ENCODE measurements at places on chromosomes 16 and 17.
A peak's percentile ranks its signal among the peaks of the same experiment; 100 is the strongest.

GRCh38 chr16:9966569-9967157 lies 215.6 kb downstream of the GRIN2A start:
- DNase-seq, result peak; percentile 11

- DNase-seq, result no peak
Measured at GRCh38 chr16:87352818-87353217, 30.8 kb downstream of the FBXO31 start.

GRCh38 chr17:47077576-47077975 lies 98.5 kb upstream of the RPRML start:
- DNase-seq, result peak; percentile 59

- no peak for DNase-seq
Measured at GRCh38 chr16:60432472-60432871, 1603.8 kb downstream of the CDH8 start.

DNA sequence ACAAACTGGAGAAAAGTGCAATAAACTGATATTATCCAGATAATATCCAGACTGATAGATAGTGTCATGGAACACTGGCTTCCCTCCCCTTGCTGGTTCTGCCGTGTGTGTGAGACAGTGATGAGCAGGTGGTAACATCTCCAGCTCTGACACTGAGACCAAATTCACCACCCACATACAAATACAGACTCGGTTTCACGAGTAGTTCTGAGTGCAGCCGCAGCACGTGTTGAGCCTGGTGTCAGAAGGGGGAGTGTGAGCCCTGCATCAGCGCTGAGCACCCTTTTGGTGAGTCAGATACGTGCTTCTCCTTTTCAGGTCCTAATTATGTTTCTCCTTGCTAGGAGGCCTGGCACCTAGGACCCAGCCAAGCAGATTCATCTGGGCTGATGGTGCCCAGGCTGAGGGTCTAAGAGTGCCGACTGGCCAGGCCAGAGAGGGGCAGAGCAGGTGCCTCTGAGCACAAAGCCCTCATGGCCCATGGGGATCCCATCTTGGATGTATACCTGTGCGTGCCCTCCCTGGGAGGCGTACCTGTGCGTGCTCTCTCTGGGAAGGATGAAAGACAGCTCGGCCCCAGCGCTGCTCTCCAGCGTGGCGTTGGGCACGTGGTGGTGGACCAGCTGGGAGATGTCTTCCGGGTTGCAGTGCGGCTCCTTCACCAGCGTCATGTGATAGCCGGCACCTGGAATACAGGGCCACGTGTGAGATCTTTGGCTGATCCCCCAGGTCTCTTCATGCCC lies 27.3 kb upstream of the RNPS1 start:
- DNase-seq, result no peak

DNA sequence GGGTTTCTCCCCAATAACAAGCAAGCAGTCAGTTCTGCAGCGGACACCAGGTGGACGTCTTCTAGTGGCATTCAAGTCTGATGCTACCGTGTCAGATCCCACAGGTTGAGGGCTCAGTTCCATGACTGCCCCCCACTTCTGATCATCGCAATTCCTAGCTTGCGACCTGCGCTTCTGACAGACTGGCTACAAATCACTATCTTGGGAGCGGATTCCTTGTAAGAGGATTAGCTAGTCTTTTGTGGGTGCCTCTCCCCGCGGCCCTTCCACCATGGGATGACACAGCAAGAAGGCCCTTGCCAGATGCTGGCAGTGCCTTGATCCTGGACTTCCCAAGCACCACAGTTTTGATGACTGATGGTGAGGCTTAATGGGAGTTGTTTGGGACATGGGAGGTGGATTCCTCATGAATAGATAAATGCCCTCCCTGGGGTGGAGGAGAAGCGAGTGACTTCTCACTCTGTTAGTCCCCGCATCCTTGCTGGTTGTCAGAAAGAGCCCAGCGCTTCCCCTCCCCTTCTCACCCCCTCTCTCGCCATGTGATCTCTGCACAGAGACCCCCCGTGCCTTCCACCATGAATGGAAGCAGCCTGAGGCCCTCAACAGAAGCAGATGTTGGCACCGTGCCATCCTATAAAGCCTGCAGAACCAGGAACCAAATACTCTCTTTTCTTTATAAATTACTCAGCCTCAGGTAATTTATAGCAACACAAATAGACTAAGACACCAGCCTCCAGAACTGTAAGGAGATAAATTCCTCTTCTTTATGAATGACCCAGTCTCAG lies 19.1 kb downstream of the CDIP1 start:
- DNase-seq, result no peak

DNA sequence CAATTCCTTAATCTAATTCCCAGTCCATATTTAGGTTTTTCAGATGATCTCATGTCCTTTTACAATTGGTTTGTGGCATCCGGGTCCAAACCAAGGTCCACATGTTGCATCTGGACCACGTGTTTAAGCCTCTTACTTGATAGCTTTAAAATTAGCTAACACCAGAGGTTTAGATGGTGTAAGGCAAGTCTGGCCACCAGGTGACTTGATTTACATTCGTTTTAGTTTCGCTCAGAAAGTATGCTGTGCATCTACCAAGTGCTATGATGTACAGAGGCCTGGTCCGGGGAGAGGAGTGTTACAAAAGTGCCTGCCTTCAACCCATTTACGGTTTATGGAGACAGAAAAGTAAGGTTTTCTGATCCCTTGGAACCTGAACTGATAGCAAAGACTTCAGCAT lies 878 bp upstream of the DNAJA2 start:
- no peak for DNase-seq

- DNase-seq, result no peak
Measured at GRCh38 chr17:8071496-8071895, 16.0 kb downstream of the ALOX12B start.

DNA sequence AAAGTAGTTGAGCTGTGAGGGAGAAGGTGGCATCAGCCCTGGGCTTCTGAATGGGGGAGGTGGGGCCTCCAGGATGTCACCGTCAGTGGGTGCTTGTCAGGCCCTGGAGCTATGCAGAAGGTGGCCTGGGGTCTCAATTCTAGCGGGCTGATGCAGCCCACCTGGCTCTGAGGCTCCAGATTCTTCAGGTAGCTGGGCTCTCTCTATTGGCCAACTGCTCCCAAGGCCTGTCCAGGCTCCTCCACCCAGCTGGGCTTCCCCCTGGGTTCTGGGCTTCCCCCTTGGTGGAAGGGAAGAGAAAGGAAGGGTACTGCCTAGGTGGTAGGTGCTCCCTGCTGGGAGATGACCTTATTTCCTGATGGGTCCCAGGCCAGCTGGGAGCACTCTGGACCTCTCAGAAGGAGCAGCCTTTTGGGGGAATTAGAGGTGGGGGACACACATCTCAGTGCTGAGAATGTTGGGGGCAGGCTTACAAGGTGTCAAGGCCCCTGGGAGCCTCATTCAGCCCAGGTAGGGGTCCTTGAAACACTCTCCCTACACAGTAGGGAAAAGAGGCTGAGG lies 1728.3 kb downstream of the TP53TG3F start:
- no peak for DNase-seq

- no peak for DNase-seq
Measured at GRCh38 chr16:86960266-86960665, 356.9 kb downstream of the C16orf95 start.

- DNase-seq, result no peak
Measured at GRCh38 chr17:49696233-49696761, 11.5 kb downstream of the SLC35B1 start.

DNA sequence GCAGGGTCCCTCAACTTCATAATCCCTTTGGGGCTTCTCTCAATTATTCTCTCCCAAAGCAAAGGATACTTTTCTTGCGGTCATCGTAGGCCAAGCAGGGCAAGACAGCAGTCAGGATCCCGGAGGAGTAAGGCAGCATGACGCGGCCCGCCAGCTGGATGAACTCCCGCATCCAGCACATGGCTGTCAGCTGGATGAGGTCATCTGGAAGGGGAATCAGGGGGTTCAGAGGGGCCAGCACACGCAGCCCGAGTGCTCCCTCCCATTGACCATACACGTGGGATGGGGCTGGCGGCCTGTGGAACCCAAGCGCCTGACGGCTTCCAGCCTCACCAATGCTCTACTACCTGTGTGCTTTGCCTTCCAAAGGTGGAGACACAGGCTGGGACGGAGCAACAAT lies 19.2 kb downstream of the VAC14 start:
- no peak for DNase-seq

DNA sequence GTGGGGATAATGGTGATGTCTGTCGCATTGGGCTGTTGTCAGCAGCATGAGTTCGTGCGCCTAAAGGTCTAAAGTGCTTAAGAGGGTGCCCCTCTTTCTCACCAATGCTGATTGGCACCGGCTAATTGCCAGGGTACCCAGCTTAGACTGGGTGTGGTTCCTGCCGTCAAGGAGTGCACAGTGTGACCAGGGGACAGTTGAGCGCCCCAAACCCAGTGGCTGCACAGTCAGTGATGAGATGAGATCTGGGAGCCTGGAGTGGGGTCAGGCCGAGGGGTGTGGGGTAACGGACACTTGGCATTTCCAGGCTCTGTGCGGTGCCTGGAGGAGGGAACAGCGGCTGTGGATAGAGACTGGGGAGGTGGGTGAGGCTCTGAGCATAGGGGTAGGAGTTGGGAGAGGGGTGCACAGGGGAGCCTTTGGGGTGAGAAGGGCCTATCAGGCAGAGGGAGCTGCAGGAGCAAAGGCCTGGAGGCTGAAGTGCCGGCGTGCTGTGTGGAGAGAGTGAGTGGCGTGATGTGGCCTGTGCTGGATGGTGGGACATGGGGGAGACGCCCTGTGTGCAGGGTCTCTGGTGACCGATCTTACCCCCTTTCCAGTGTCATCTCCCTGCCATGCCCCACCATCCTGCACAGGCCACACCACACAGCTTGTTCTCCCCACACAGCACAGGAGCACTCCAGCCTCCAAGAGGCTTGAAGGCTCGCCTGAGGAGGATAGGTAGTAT lies 58.3 kb downstream of the SNX20 start:
- DNase-seq, result no peak

DNA sequence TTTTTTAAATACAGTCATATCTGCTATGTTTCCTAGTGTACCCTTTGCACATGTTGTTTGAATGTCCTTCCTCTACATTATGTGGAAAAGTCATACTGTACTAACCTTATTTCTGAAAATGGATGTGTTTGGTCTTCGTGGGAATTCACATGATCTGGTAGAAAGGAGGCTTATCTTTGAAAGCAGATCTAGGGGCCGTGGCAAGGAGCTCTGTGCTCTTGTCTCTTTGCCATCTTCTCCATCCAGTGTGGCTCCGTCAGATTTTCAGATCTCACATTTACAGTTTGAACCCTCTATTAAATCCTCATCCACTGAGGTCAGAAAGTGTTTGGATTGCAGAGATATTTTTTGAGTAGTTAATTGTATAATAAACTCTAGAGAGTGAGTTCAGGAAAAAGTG lies 32.9 kb downstream of the MAP2K4 start:
- DNase-seq, result no peak

GRCh38 chr17:72578817-72579470 lies 458.1 kb downstream of the SOX9 start:
- DNase-seq, result no peak

- no peak for DNase-seq
Measured at GRCh38 chr16:25063102-25063501, 47.9 kb upstream of the ARHGAP17 start.

GRCh38 chr17:16325964-16326363 lies 27.3 kb downstream of the CENPV start:
- no peak for DNase-seq

DNA sequence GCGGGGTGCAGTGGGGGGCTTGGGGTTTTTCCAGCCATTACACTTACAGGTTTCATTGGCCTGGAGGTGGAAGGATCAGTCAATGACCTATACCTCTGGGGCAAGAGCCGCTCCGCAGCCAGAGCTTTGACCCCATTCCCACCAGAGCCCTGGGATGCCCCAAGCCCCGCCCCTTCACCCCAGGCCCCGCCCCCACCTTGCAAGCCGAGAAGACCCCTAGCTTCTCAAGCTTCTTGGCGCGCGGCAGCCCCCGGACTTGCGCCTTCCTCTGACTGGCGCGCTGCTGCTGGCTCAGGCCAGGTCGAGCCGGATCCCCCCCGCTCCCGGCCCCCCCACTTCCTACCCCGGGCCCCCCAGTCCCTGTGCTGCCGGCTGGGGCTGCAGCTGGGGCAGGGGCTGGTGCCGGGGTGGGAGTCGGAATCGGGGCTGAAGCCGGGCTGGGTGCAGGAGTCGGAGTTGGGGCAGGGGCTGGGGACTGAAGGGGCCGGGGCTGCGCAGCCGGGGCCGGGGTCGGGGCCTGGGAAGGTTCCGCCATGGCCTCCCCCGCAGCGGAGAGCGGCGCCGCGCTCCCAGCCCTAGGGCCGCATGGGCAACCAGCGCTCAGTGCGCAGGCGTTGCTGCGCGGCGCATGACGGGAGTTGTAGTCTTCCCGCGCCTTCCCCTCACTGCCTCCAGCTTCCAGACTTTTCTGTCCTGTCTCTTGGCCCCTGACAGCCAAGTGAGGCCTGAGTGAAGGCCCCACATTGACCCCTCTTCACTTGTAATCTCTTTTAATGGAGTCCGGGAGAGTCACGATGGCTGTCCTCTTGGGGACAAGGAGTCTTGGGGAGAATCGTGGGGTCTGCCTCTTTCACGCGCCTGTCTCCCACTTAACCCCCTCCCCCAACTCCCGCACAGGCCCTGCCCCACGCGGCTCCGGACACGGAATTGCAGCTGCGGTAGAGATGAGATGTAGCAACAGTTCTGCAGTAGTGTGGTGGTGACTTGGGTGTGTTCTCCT lies at the start of gene KAT2A:
Gene KAT2A, minus strand, starts transcription at position 598 of the 1,000 bp plus-strand sequence. Its CDS starts 63 bp downstream, at position 535.
- peak; percentile 72 for DNase-seq

DNA sequence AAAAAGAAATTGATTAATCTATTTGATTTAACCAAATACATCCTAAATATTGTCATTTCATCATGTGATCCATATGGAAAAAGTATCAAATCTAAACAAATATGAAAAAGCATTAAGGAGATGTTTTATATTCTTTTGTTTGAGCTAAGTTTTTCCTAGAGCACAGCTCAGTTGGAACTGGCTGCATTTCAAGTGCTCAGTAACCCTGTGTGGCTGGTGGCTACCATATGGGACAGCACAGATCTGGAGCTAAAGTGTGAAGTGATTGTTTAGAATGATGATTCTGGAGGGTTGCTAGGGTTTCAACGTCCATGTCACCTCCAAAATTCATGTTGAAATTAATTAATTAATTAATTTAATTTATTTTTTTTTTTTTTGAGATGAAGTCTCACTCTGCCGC lies 137.5 kb downstream of the XYLT1 start:
- DNase-seq, result no peak

- no peak for DNase-seq
Measured at GRCh38 chr17:80876950-80877728, 114.5 kb upstream of the CHMP6 start.

DNA sequence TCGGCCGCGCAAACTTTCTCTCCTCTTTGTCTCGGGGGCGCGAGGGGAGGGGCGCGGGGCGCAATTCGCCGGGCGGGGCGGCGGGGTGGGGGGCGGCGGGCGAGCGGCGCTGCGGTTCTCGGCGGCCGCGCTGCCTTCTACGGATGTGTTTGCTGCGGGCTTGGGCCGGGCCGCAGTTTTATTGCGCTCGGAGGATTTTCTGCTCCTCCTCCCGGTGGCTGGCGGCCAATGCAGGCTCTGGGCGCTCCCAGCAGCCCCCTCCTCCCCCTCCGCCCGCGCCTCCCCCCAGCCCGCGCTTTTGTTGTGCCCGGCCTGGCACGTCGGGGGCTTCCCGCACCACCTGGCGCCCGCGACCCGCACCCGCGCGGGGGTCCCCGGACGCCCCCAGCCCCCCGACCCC lies at the start of gene TIMP2:
Gene TIMP2, minus strand, starts transcription at position 154 of the 400 bp plus-strand sequence. CDS start 299 bp downstream, outside the sequence.
- DNase-seq, result peak; percentile 78

GRCh38 chr17:77566151-77566550 lies 392.4 kb upstream of the TNRC6C start:
- DNase-seq, result no peak
